ENCODE measurements at places on chromosomes 16 and 17. TPM values are rescaled to one million over a fixed set of nuclear protein-coding genes. Genes with fewer than 3 reads are reported as not detected.

DNA sequence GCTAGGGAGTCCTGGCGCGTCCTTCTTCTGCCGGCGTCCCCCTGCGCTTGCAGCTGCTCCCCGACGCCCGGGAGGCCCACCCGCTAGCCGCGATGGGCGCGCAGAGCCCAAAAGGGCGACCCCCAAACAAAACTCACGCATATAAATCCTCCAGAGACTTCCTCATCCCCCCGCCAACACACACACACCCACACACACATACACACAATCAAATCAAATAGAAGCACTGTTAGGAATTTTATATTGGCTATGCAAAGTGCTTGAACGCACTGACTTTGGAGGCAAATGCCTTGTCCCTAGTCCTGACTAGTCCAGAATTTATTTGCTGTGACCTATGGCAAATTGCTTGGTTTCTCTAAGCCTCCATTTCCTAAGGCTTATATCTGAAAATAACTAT, 23.8 kb upstream of the CRYM start:
- no peak for DNase-seq

- no peak for DNase-seq
These were observed 31.1 kb downstream of the SGSM2 start for GRCh38 chr17:2368359-2368758.

GRCh38 chr17:40554646-40555295, 10.5 kb downstream of the CCR7 start:
- DNase-seq, result no peak

- DNase-seq, result no peak
These were observed at the start of gene KRTAP4-16 for GRCh38 chr17:41101586-41102259. Gene KRTAP4-16, minus strand, starts transcription at chr17:41102209. Its CDS starts 0 bp downstream, at chr17:41102209.

- no peak for DNase-seq
These were observed 93.3 kb downstream of the FOXL1 start for GRCh38 chr16:86671486-86672178.

DNA sequence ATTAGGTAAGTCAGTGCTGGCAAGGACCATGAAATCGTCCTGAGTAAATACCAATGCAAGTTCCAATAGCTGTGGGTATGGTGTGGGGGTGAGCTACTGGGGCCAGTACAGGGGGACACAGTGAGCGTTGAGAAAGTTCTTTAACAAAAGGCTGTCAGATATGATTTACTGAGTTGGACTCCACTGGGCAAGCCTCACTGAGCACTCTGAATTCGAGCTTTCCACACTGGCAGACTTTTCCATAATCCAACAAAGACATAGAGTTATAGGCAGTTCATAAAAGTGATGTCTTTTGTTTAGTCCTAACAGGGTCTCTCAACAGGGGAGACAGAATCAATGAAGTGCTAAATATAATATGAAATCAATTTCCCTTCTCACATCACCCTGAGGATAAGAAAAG, 489.0 kb downstream of the KCNJ2 start:
- no peak for DNase-seq

- DNase-seq, result no peak
These were observed 368.6 kb downstream of the SHISA9 start for GRCh38 chr16:13269905-13270528.

The COPZ2 gene
- 2.6 TPM for total RNA-seq

- no peak for DNase-seq
These were observed 100.6 kb downstream of the ENGASE start for GRCh38 chr17:79174905-79175856.

- no peak for DNase-seq
These were observed 38.7 kb upstream of the NGFR start for GRCh38 chr17:49456183-49456965.

GRCh38 chr16:26688105-26688504, 378.6 kb upstream of the C16orf82 start:
- DNase-seq, result no peak

The CD300LB gene
- not detected for total RNA-seq

The ZNF646 gene
- 12.7 TPM for total RNA-seq

The CD300A gene
- not detected for total RNA-seq

DNA sequence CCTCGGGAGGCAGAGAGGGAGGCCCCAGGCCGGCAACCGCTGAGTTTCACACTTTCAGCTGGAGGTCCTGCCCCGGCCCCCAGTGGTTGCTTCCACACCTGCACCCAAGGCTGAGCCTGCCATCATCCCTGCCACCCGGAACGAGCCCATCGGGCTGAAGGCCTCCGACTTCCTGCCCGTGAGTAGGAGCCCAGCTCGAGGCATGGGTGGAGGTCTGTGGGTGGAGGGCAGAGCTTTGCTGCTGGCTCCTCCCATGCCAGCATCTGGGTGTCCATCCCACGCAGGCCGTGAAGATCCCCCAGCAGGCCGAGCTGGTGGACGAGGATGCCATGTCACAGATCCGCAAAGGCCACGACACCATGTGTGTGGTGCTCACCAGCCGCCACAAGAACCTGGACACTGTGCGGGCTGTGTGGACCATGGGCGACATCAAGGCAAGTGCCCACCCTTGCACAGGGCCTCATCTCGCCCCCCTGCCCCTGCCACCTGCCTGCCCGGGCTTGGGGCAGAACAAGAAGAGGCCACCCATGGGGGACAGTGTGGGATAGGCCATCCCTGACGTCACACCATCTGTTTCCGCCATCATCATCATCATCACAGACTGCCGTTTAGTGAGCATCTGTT, 19.6 kb downstream of the KATNB1 start:
- no peak for DNase-seq

The FBXO39 gene
- total RNA-seq, result not detected

DNA sequence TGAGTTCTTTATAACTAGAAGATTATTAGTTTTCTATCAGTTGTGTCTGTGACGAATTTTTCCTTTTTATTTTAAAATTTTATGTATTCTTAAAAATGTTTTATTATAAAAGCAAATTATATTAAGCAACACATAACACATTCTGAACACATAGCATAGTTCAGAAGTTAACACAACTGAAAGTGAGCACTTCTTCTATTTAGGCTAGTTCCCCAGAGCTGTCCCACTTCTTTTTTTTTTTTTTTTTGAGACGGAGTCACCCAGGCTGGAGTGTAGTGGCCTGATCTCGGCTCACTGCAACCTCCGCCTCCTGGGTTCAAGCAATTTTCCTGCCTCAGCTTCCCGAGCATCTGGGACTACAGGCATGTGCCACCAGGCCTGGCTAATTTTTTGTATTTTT, 37.7 kb upstream of the ALDH3A2 start:
- DNase-seq, result no peak

- DNase-seq, result no peak
These were observed 121.1 kb downstream of the SLC39A11 start for GRCh38 chr17:72971226-72971880.

DNA sequence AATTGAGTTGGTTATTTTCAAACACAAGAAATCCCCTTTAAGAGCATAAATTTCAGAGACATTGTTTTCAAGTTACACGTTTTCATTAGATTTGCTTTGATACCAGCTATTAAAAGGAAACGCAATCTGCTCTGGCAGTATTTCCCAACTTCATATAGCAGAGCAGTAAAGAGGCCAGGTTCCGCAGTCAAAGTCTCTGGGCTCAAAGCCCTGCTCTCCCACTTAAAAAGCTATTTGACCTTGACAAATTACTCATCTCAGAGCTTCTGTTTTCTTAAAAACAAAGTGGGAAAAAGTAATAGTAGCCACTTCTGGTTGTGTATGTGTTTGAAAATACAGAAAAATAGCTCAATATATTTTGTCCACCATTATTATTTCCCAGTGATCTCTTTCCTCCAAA, 89.7 kb upstream of the CDYL2 start:
- DNase-seq, result no peak

DNA sequence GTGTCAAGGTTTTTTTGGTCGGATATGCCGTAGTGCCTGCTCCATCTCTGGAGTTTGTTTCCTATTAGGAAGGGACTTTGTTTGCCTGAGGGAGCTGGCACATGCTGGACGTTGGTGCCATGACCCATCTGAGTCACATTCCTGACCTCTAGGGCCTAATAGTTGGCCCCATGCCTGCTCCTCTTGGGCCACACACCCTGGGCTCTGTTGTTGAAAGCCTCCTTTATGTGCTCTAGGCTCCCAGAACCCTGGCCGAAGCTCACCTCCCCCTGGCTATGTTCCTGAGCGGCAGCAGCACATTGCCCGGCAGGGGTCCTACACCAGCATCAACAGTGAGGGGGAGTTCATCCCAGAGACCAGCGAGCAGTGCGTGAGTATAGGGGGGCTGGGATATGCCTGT, 18.4 kb downstream of the LIMD2 start:
- DNase-seq, result no peak

- DNase-seq, result no peak
These were observed 9.3 kb upstream of the RNF135 start for GRCh38 chr17:30961209-30962188.

GRCh38 chr16:20610892-20611349, 34.8 kb upstream of the ACSM2B start:
- no peak for DNase-seq

DNA sequence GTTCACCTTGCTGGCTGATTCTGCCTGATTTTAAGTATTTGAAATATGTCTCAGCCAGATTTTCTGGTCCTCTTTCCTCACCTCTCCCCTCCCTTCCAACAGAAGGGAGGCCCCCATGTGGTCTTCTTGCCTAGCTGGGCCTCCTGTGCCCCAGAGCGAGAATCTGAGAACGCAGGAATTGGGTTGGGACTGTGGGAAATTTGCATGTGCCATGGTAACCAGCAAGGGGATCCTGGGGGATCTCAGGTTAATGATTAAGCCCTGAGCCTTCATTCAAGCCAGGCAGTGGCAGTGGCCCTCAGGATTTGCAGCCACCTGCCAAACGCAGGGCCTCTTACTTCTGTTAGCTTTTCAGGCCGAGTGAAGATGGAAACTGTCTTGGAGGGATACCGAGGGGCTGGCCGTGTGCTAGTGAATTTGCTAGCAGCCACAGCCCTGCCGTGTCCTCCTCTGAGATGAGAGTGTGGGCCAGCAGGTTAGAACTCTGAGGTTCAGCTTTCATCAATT, 40.2 kb downstream of the KSR1 start:
- peak; percentile 35 for DNase-seq

GRCh38 chr16:90077757-90078578, 837 bp upstream of the PRDM7 start:
- no peak for DNase-seq

GRCh38 chr17:48575066-48575582, 3.0 kb downstream of the HOXB4 start:
- DNase-seq, result no peak

DNA sequence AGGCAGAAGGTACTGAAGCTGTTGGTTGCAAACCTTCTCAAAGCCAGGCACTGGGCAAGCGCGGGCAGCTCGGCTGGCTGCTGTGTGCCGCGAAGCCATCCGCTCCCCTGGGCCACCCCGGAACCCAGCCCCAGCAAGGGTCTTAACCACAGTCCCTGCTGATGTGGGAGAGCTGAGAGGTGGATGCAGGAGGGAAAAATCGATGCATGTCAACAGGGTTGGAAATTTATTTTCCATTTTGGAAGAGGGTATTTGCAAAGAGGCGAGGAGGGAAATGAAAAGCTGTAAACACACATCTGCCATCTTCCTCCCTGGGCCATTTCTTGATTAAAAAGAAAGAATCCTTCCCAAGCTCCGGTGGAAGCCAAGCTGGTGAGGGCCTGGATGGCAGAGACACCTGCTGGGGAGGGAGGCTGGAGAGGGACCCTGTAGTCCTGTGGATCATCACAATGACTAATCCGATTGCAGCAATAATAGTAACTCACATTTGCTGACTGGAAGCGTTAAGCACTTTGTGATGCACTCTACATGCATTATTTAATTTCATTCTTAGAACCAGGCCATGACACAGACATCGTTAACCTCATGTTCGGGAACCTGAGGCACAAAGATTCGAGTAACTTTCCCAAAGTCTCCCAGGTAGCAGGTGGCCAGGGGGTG, 13.9 kb upstream of the TBX2 start:
- no peak for DNase-seq

DNA sequence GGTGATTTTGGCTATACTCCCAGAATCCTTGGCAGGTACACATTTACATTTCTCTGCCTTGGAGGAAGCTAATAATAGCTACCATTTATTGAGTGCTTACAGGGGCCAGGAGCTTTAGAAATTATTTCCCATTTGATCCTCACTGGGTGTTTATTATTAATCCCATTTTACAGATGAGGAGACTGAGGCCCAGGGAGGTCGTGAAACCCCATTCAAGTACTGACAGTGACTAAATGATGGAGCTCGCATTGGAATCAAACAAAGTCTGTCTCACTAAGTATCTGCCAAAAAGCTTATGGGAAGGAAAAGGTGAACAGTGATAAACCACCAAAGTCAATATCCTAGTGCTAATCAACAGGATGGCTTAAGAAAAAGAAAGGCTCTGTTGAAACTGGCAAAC, 33.3 kb upstream of the XYLT1 start:
- DNase-seq, result no peak

The NPIPB13 gene
- 4.0 TPM for total RNA-seq

The TM4SF5 gene
- total RNA-seq, result not detected

The KCTD19 gene
- 0.35 TPM for total RNA-seq

The AARSD1 gene
- 39.1 TPM for total RNA-seq

GRCh38 chr16:12377497-12377896, 401.0 kb downstream of the SNX29 start:
- DNase-seq, result no peak

- no peak for DNase-seq
These were observed 53.2 kb upstream of the TRAP1 start for GRCh38 chr16:3770530-3770929.

GRCh38 chr16:8621222-8621571, 301 bp upstream of the METTL22 start:
- DNase-seq, result no peak

The ARL17A gene
- total RNA-seq, result 6.0 TPM

The PYDC1 gene
- not detected for total RNA-seq

DNA sequence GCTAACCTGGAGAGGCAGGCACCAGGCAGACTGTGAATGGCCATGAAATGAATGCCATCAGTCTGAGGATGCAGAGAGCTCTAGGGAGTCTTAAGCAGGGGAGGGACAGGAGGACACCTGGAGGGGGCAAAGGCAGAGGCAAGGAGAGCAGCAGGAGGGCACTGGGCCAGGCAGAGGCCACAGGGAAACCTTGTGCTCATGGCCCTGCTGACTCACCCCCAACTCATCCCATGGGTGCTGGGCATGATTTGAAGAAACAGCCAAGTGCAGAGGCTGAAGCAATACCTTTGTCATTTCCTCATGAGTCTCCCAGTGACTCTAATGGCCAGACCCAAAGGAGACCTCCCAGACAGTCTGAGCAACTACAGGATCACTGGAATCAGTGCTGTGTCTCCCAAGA, 141.4 kb downstream of the TMEM132E start:
- DNase-seq, result no peak

DNA sequence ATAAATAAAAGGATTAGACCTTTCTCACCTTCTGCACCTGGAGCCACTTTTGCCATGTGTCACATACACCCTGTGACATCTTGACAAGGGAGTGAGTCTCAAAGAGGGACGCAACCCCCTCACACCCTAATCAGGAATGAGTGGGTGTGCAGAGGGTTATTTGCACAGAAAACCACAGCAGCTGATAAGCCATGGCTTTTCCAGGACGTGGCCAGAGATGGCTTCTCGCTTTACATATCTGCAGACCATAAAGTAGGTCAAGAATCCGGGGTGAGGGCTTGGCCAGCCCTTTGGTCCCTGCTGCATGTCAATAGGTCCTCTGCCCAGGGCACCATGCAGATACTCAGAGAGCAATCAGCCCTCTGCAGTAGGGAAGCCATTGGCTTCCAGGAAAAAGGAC, 2.4 kb upstream of the CD300LF start:
- DNase-seq, result no peak

The GRB7 gene
- 42.0 TPM for total RNA-seq
